ENCODE measurements at places on chromosomes 11 and 22.

GRCh38 chr11:101264306-101264705 lies 134.7 kb upstream of the PGR start:
- DNase-seq: no peak

DNA sequence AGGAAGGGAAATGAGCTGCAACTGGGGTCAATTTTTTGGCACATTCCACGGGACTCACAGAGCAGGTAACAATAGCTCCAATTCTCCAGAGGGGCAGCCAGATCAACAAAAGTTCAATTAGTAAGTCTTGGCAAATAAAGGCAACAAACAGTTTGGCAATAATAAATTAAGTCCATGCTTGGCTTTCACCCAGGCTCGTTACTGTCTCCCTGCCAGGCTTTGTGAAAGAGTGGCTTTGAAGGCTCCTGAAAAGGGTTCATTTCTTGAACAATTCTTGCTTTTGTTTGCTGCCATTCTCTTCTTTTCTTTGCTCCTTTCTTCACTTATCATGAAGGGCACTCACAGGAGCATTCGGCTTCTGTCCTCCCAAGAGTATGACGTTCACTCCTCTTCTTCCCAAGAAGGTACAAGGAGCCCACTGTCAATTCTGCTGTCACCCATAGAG lies 123.3 kb downstream of the APIP start:
- DNase-seq: no peak

- no peak for DNase-seq
Measured at GRCh38 chr11:102920118-102920684, 35.3 kb downstream of the MMP13 start.

DNA sequence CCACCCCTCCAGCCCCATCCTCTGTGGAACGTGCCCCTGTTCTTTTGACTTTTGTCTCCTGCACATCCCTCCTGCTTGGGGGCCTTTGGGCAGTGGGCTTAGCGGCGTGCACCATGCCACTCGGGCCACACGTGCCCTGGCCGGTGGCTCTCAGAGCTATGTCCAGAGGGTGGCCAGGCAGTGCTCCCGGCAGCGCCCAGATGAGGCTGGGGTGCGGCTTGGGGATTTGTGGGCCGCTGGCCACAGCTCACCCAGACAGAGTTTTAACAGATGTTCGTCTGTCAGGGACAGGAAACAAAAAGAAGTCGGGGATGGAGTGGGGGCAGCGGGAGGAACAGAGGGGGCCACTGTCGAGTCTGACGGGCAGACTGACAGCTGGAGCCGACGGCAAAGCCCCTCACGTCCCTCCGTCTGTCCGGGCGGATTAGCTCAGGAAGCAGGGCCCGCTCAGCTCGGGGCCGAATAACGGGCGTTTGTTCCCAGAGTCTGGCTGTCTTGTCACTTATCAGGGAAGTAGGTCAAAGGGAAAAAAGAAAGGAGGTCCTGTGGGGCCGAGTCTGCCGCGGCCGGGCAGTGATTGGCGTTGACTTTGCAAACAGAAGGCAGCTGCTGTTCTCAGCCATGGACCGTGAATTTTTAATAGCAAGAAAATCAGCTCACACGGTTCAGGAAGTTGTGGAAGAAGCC lies 61.6 kb downstream of the LRP5 start:
- DNase-seq: no peak

DNA sequence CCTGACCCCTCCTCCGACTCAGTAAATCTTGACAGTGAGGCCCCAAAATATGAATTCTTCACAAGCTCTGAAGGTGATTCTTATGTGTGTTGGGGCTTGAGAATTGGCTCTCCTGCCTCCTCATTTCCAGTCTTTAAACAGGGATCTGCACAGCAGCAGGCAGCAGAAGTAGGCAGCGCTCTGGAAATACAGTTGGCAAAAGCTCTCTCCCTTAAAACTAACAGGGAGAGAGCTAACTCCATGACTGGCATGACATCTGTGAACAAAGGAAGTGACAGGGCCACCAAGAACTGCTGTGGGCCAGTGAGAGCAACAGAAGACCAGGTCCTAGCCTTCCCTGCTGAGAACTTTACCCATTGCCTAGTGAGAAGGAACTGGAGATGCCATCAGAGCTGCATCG lies 70.1 kb downstream of the PANX1 start:
- no peak for DNase-seq

DNA sequence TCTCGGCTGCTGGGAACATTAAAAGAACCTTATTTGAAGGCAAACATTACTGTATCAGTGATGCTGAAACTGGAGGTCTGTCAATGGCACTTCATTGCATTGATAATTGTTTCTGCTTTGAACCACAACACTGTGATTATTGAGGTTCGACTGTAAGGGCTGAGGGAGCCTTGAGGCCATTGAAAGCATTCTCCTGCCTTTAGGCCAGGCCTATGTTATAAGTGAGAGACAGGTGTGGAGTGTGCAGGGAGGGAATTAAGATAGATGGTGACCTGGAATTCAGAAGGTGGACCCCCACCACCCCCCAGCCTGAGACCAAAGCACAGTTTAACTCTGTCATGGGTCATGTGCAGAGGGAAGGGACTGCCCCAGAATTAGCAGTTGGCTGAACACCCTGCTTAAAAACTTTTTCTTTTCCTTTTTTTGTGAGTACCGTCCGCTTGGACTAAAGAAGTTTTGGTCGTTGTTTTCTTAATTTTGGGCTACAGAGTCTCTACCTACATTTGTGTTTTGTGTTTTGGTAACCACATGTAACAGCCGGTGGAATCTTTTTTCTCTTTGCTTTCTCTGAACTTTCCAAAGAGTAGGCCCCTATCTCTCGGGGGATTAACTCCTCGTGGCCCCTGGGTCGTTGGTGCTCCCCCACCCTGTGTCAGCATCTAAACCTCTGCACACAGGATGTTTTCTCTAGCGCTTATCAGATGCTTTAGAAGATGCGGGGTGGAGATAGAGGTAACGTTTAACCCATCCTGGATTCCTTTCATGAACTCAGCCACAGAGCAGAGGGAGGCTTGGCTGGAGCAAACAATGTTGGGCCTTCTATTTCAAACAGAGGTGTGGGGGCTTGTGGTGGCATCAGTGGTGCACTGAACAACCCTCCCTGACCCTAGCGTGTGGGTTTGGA lies 43.7 kb downstream of the ZBTB16 start:
- no peak for DNase-seq

DNA sequence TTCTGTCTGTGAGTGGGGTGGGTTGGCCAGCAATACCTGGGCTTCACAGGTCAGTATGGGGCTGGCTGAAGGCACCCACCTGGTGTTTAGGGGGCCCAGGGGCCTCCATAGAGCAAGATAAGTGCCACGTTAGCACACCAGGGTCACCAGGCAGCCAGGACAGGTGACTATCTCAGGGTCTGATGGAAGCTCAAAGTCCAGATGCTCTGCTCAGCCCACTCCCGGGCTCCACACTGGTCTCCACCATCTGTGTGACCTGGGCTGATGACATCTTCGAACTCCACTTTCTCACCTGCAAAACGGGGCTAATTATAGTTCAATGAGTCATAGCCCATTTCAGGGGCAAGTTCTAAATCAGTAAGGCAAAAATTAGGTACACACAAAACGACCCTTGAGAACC lies 39.4 kb upstream of the PRDM11 start:
- DNase-seq: no peak

- no peak for DNase-seq
Measured at GRCh38 chr11:86511086-86511551, 136.4 kb downstream of the CCDC81 start.

GRCh38 chr22:45742866-45743450 lies 71.3 kb downstream of the ATXN10 start:
- DNase-seq: no peak

- DNase-seq: no peak
Measured at GRCh38 chr11:58549644-58550043, 26.0 kb downstream of the LPXN start.

DNA sequence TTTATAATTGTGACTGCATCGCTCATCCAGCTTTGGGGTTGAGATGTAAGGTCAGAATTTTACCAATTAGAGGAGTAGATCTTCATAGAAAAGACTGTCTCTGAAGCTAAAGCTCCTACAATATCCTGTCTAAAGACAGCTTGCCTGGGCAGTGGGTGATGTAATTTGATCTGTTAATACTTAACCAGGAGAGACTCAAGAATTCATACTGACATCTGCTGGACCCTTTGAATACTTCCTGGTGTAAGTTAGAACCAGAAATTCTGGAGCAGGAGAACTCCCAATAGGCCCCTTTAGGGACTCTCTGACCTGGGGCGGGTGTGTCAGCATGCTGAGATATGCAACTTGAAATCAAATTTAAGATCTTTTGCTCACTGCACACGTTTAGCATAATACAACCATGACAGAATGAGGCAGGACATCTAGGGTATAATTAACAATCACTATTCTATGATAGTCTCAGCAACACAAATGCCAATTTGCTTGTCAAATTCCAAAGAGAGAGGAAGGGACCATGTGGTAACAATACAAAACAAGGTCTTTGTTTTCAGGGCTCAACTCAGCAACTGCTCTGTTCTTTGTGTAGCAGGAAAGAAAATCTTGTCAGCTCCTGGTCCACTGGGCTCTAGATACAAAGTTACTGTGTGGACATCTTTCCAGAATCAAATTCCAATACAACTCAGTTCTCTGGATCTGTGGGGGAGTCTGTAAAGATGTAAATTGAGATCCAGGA lies 143.9 kb downstream of the INSC start:
- DNase-seq: no peak

GRCh38 chr11:120929090-120929489 lies 94.8 kb upstream of the TBCEL start:
- DNase-seq: no peak

GRCh38 chr11:94151903-94152677 lies 23.4 kb downstream of the PANX1 start:
- no peak for DNase-seq

GRCh38 chr11:67379061-67380058 lies 6.0 kb upstream of the CLCF1 start:
- no peak for DNase-seq

- peak; percentile 28 for DNase-seq
Measured at GRCh38 chr11:60905551-60906113, 753 bp downstream of the PRPF19 start.

DNA sequence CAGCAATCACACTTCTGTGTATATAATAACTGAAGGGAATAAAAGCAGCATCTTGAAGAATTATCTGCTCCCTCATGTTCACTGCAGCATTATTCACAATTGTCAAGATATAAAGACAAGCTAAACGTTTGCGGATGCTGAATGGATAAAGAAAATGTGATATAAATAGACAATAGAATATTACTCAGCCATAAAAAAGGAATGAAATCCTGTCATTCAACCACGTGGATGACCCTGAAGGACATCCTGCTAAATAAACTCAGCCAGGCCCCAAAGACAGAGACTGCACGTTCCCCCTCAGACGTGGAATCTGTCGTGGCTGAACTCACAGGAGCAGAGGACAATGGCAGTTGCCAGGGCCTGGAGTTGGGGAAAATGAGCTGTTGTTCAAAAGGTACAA lies 9.6 kb downstream of the ZNF195 start:
- DNase-seq: no peak

GRCh38 chr11:99932684-99933083 lies 754.4 kb upstream of the ARHGAP42 start:
- no peak for DNase-seq

DNA sequence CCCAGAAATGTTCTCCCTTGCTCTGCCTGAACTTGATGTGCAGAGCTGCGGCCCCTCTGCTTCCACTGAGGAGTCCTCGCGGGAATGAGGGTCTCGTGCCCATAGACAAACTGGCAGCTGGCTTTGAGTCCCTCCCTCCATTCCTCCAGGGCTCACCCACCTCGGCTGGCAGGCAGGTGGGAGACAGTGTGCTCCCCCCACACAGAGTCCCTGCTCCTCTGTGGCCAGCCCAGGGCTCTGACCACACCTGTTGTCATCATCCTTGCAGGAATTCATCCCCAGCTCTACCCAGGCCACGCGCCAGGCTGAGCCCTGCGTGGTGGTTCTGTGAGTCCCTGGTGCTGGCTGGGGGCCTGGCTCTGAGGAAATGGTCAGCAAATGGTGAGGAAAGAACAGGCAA lies 521.9 kb downstream of the TBC1D22A start:
- no peak for DNase-seq

GRCh38 chr11:17979770-17980371 lies 33.0 kb downstream of the SERGEF start:
- DNase-seq: no peak

DNA sequence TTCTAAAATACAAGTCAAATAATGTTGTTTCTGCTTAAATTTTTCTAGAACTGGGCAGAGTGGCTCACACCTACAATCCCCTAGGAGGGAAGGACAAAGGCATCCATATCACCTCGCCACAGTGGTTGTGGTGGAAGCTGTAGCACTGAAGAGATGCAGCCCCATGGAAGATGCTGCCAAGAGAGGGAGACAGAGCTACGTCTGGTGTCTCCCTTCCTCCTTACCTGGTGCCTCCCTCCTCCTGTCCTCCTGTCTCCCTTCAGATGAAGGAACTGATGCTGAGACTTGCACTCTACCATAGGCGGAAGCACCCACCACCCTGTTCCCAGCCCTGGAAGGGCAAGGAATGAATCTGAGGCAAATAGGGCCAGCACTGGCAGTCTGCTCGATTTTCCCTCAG lies 22.3 kb downstream of the MMP27 start:
- no peak for DNase-seq

DNA sequence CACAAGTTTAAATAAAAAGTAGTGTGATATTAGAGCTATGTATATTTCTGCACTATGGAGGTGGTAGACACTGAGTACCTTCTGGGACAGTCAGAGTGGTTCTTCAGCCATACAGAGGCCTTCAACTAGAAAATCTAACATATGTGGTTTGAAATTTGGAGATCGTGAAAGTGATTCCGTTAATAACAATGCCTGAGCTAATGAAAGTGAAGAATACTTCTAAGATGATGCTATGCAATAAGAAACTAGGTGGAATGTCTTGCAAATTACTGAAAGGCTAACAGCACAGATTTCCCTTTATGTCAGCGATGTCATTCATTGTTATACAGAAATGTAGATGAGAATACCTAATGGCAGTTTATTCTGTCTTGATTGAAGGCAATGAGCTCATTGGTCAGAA lies 1984.7 kb upstream of the RAG2 start:
- DNase-seq: no peak

DNA sequence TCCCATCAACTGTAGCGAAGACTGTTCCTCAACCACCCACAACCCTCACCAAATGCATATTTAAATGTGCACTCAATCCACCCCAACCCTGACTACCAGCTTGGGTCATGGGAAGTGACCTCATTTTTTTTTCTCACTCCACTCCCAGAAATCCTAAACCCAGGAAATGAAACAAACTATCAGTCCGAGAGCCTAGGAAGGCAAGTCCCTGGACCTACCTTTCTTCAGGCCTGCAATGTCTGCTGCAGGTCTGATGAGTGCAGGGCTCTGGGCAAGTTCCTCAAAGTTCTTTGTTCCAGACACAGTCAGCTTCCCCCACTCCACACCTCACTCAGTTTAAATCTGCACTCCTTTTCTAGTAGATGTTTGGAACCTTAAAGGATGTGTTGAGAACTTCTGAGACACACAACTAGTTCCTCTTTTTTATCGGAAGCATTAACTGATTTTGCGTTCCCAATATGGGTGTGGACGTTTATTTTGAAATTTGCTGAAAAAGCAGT lies at the start of gene MS4A4E:
TSS of gene MS4A4E (minus strand) at position 398 of the 500 bp plus-strand sequence. CDS start 13,082 bp downstream, outside the sequence.
- no peak for DNase-seq

- DNase-seq: no peak
Measured at GRCh38 chr22:24310969-24311368, 40.3 kb downstream of the SPECC1L start.

GRCh38 chr11:133719532-133720235 lies 125.6 kb downstream of the SPATA19 start:
- DNase-seq: no peak
